ENCODE measurements at places on chromosomes 4 and X.

DNA sequence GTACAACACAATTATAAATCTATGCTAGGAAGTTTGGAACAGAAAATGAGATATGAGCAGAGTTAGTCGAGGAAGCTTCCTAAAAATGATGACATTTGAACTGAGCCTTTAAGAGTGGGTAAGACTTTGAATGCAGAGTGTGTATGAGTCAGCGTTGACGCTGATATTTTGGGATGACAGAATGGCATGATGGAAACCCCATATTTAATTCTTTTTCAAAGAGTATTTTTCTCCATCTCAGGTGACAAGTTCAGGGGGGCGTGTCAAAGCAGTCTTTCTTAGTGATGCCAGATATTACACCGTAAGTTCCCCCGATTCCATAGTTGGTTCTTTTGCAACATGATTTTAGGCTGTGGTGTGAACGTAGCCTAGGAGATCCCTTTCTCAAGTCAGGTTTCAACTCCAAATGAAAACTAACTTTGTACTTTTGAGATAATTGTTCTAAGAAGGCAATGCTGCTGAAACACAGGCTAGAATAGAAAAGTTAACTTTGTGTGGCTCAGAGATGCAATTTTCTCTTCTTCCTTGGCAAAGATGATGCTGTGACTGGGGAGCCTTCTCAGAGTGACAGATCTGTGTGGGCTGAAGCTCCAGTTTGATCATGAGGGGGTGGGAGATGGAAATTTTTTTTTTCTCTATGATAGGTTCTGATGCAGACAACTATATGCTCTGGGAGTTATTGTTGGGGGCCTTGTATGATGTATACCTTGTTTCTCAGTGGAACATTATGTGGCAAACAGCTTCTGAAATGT is 59.2 kb downstream of the GLUD2 start:
- no peak for DNase-seq

DNA sequence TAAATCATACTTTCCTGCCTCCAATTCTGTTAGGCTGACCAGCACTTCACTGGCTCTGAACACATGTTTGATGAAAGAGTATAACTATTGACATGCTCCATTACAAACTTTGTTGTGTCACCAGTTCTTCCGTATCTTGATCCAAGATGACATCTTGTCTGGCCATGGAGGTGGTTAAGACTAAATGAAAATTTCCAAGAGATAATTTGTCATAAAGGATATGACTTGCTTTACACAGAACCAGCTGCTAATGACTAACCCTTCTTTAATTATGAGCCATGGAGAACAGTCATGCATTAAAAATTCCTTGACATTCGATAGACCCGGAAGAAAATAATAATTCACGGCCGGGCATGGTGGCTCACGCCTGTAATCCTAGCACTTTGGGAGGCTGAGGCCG is 17.7 kb upstream of the N4BP2 start:
- DNase-seq: no peak

GRCh38 chrX:134634691-134635090 is 23.6 kb downstream of the PLAC1 start:
- no peak for DNase-seq

GRCh38 chrX:151722241-151722846 is 6.5 kb downstream of the FATE1 start:
- DNase-seq: no peak

GRCh38 chr4:16967722-16968121 is 69.3 kb upstream of the LDB2 start:
- no peak for DNase-seq

DNA sequence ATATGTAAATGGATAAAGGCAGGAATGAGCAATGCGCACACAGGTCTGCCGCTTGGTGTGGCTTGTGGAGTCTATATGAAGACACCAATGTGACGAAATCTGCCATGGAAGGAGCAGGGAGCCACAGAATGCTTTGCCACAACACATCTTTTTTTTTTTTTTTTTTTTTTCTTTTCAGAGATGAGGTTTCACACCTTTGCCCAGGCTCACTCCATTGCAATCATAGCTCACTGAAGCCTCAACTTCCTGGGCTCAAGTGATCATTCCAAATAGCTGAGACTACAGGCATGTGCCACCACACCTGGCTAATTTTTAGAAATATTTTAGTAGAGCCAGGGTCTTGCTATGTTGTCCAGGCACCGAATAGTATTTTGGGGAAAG is 17.4 kb upstream of the SLC34A2 start:
- no peak for DNase-seq

DNA sequence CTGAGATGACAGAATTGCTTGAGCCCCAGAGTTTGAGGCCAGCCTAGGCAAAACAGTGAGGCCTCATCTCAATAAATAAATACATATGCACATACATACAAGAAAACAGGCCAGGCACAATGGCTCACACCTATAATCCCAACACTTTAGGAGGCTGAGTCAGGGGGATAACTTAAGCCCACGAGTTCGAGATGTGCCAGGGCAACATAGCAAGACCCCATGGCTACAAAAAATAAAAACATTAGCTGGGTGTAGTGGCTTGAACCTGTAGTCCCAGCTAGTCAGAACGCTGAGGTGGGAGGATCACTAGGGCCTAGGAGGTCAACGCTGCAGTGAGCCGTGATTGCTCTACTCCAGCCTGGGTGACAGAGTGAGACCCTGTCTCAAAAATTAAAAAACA is 51.6 kb upstream of the NEUROG2 start:
- no peak for DNase-seq

GRCh38 chr4:73714647-73715046 is 25.7 kb upstream of the CXCL8 start:
- DNase-seq: no peak

DNA sequence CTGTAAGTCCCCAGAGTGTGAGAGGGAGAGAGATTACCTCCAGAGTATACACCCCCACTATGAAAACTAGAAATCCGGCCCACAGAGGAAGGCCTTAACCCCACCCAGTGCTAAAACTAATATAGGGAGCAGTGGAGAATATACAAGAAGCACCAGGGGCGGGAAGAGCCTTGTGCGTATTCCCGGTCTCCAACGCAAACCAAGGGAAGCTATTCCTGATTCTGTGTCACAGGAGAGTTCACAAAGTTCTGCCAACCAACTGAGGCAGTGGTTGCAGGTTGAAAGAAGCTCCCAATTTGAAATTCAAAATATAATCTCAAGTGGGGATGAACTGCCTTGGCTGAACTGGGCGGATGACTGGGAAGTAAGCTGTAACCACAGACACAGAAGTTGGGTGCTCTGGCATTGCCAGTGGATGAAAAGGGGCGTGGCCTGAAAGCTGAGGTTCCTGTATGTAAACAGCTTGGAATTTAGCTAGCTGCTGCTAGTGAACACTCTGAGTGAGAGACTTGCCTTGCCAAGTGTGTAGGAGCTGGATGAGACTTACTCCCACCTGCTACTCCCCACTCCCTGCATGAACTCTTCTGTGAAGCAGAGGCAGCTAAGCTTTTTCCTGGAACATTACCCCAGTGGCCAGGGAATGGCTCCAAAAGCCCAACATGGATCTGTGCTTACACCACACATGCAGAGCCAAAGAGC is 32.7 kb downstream of the ELF2 start:
- no peak for DNase-seq

GRCh38 chr4:94680176-94680862 is 77.4 kb upstream of the BMPR1B start:
- no peak for DNase-seq

GRCh38 chr4:22661443-22661842 is 31.3 kb upstream of the GBA3 start:
- no peak for DNase-seq

- DNase-seq: no peak
Measured at GRCh38 chrX:115940348-115940747, 230.2 kb upstream of the AGTR2 start.

GRCh38 chr4:3423952-3424351 is 17.8 kb upstream of the HGFAC start:
- no peak for DNase-seq

- no peak for DNase-seq
Measured at GRCh38 chrX:46627062-46627461, 53.5 kb downstream of the CHST7 start.

DNA sequence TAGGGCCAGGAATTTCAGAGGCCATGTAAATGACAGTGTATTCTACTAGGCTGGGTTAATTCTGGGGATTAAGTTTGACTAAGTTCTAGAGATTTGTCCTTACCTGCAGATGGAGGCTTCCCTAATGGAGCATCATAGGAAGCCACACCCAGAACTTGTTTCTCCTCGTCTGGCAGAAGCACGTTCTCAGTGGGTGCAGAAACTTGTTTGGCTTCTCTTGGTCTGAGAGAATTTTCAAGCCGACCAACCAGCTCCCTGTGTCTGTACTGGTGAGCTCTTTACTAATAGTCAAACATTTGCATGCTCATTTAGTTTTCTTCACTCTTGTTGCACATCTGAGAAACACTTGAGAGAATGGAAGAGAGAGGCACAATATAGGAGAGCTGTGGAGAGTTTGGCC is 907 bp upstream of the ATP10D start:
- DNase-seq: no peak

DNA sequence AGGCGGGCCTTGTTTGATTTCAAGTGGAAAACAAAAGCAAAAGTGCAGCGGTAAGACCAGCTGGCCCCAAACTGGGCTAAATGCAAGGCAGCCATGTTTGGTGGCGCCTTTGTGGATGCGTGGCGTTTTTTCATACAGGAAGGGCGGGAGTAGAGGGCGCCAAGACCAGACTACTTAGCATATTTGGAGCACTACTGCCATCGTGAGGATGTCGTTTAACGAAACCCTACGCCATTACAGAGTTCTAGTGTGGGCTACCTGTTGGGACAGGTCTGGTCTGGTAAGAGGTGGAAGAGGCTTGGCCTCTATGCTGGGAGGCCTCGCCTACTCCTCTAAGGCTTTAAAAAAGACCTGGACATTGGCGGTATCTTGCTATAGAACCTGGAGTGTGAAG is 230.7 kb upstream of the STK26 start:
- peak; percentile 91 for DNase-seq

- no peak for DNase-seq
Measured at GRCh38 chr4:171880136-171880535, 66.9 kb downstream of the GALNTL6 start.

DNA sequence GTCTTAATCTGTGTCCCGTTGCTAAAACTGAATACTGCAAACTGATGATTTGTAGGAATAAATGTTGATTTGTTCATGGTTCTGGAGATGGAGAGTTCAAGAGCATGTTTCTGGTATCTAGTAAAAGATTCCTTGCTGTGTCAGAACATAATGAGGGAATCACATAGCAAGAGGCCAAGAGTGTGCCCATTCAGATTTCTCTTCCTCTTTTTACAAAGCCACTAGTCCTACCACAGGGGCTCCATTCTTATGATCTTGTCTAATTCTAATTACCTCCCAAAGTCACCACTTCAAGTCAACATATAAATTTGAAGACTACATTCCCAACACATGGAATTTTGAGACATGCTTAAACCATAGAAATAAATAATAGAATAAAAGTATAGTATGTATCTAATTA is 608.8 kb upstream of the EPHA5 start:
- no peak for DNase-seq

GRCh38 chrX:133414406-133415275 is 648 bp downstream of the GPC4 start:
- DNase-seq: no peak

DNA sequence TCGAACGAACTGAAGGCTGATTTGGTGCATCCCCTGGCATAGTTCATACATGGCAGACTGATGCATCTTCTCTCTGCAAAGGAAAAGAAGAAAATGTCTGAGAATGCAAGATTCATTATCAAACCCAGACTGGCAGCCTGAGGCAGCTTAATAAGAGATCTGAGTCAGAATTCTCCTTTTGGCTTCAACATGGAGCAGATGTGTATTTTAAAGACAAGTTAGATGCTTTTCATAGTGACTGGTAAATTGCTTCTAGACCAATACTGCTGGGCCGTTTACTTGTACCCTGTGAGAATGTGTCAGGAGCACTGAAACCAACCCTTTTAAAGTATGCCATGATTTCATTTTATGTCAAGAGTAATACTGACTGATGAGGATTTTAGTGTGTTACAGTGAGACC is 322.0 kb downstream of the NR3C2 start:
- no peak for DNase-seq

- DNase-seq: no peak
Measured at GRCh38 chrX:1686642-1687041, 71.8 kb downstream of the ASMT start.

- DNase-seq: no peak
Measured at GRCh38 chr4:102423375-102423774, 77.8 kb upstream of the NFKB1 start.

- no peak for DNase-seq
Measured at GRCh38 chrX:109774706-109775105, 41.6 kb upstream of the ACSL4 start.
